Lung microvascular endothelial cell (primary cell): ENCODE measurements at places on chromosomes 4 and X. TPM values are rescaled to one million over a fixed set of nuclear protein-coding genes. Genes with fewer than 3 reads are reported as not detected.

GRCh38 chr4:4430492-4431195 is 43.7 kb downstream of the NSG1 start:
- DNase-seq: peak; percentile 61

GRCh38 chr4:98113012-98113411 is 30.3 kb downstream of the STPG2 start:
- DNase-seq: peak; percentile 13

GRCh38 chr4:170226288-170226687 is 136.5 kb upstream of the AADAT start:
- no peak for DNase-seq

DNA sequence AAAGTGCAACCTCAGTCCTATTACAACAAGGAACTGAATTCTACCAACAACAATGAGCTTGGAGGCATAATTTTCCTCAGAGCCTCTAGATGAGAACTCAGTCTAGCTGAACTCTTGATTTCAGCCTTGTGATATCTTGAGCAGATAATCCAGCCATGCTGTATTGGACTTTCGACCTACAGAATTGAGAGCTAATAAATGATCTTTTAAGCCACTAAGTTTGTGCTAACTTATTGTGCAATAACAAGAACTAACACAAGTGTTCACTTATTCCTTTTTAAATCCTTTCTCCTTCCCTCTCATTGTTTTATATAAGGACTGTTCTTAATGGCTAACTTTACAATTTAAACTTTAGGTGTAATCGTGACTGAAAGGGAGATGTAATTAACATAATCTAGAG is 140.7 kb downstream of the MAGEB17 start:
- no peak for DNase-seq

DNA sequence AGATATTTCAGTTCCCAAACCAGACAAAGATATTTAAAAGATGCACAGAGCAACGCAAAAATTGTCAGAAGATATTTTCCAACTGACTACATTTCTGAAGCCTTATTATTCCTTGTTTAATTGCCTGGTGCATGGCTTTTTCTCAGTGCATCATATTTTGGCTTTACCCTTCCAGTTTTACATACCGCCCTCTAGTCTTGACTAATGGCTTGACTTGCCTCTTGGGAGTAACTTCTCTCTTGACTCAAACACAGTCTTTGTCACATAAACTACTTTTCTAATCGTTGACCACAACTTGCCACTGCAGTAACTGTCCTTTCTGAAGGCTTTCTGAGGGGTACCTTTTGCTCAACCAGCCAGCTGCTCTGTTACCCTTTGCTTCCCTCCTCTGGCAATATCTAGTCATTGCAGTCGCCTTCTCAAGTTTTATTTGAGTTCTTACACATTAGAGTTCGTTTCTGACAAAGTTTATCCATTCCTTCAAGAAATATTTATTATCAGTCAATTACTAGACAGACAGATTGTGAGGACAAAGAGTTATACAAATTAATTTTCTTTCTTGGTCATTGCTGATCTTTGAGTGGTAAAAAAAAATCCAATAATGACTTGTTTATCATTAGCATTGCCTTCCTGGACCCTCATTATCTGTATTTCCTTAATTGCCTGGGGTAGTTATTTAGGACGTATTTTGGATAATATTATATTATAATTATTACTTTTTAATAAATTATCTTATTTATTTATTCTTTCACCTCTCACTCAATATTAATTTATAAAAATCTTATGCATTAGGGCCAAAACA is 506.9 kb upstream of the PCDH10 start:
- DNase-seq: peak; percentile 4

GRCh38 chr4:116872941-116873340 is 212.4 kb downstream of the TRAM1L1 start:
- no peak for DNase-seq

The SERTM2 gene
- total RNA-seq: not detected in 2 replicates

- peak; percentile 67 for DNase-seq
These were observed 85.0 kb upstream of the FAM241A start for GRCh38 chr4:112060212-112060611.

- DNase-seq: no peak
These were observed 28.3 kb downstream of the TXLNG start for GRCh38 chrX:16814597-16814996.

The CCDC160 gene
- not detected in 2 replicates for total RNA-seq

The SGCB gene
- 8.7 and 9.2 TPM in 2 replicates for total RNA-seq

GRCh38 chr4:138972956-138973801 is 42.4 kb upstream of the NOCT start:
- no peak for DNase-seq

The CT45A2 gene
- total RNA-seq: not detected in 2 replicates

GRCh38 chrX:14964500-14964899 is 91.3 kb downstream of the MOSPD2 start:
- DNase-seq: peak; percentile 34

The SRPX2 gene
- 8.1 and 8.3 TPM in 2 replicates for total RNA-seq

The GC gene
- total RNA-seq: not detected in 2 replicates

DNA sequence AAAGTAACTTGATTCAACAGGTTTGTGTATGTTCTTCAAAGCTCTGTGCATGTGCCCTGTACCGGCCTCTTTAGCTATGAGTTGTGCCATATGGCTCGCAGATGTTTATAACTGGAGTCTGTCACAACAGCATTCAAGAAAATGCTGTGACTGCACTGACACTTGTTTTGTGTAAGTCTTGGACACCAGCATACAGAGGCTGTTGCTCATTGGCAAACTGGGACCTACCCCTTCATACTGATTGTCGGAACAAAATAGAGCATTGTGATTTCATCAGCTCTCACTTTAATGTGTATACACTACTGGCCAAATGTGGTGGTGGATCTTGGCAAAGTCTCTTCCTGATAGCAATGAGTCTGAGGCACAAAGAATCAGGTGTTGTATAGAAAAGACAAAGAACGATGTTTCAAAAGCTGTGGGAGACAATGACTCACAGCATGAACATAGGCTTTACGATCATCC is 133.9 kb downstream of the EGF start:
- DNase-seq: no peak

DNA sequence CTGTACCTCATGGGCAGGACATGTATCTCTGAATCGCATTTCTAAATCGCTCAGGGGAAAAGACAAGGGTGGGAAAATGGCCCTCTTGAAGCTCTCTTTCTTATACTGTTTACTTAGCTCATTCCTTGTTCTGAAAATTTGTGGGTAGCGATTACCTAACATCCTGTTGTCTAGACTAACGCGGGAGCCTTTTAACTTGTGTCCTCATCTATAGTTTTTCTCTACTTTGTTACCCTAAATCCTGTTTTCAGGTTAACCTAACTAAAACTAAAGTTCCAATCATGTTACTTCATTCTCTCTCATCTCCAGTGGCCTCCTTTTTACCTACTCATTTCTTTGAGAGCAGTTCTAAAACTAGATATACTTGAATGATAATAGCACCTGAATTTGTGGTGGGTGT is 45.0 kb downstream of the SNX25 start:
- peak; percentile 48 for DNase-seq

DNA sequence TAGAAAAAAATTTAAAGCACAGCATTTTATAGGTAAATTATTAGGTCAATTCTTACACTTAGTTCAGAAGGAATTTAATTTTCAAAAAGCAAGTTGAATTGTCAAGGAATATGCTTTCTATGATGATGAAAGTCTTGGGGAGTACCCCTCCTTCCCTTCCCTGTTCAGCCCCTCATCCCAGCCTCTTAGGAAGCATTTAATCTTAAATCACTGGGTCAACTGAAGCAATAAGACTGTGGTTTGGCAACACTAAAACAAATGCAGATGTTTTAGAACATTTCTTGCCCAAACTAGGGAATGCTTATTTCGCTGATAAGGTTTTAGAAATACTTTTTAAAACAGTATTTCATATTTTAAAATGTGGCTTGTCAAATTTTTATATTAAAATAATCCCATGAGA is 19.1 kb upstream of the ARSJ start:
- no peak for DNase-seq

GRCh38 chrX:18578546-18578945 is 93.4 kb downstream of the RS1 start:
- no peak for DNase-seq

GRCh38 chr4:143441678-143442077 is 71.8 kb upstream of the SMARCA5 start:
- DNase-seq: peak; percentile 6

The MMRN1 gene
- 1,427 and 4,891 TPM in 2 replicates for total RNA-seq

DNA sequence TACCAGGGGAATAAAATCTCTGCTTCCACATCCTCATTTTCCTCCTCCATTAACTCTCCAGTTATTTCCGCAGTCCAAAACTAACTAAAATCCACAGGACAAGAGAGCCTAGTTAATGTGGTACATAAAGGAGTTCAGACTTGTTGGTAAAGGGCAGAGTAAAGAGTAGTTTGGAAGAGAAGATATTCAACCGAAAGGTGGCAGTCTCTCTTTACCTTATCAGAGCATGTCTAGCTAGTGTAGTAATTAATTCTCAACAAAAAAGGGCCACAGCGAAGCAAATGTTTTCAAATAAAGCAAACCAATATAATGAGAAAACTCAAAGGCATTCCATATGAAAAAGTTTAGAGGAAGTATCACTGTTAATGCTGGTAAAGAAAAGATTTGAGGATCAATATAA is 286.5 kb downstream of the GLUD2 start:
- no peak for DNase-seq
